ENCODE measurements at places on chromosomes 3 and 15.
A peak's percentile ranks its signal among the peaks of the same experiment; 100 is the strongest.

DNA sequence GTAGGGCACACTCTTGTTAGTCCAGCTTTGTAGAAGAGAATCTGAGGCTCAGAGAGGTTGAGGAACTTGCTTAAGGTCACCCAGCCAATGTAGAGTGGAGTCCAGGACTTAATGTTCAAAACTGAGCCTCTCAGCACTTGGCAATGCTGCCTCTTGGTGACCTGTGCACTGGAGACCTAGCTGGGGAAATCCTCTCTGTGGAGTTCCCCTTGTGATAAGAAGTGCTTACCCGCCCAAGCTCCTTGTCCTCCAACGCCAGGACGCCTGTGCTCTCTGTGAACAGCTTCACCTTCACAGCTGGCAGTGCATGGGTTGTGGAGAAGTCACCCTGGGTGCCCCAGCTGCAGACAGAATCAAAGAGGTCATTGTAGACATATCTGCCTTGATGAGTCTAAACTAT lies 219.1 kb upstream of the FEZF2 start:
- no peak for DNase-seq

DNA sequence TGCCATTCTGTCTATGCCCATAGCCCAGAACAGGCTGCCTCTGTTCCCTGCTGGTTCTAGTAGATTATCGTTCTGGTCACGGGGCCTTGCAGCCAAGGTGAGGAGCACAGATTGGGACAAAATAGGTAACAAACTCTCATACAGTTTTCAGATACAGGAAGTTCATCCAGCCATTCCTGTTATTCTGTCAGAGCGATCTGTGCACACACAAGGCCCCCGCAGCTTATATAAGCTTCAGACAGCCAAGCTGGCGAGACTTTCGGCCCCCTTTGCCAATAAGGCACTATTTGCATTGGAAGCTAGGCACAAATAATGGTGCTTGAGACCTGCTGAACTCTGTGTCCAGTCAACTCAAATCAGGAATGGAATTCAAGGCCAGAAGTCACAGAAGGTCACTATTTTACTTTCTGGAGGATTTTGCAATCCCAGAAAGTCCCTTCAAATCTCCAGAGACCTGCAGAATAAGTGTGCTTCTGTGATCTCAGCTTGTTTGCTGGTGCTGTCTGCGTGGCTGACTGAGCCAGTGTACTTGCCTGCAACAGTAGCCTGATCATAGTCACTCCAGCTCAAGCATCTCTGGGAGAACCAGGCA lies 69.4 kb downstream of the BFSP2 start:
- no peak for DNase-seq

DNA sequence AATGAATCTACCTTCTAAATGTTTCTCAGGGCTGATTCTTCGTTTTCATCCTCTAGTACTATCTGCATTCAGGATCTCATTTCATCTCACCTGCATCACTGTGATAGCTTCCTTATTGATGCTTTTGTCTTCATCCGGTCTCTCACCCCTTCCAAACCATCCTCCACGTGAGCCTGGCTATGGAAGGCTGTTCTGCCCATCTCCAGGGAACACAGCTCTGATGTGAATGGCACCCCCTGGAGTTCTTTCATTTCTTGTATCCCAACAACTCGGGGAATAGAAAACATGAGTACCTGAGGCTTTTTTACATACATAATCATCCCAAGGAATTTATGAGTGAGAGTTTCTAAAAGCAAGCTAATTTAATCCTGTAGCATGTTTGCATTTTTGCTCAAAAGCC lies 8.8 kb upstream of the DPPA4 start:
- DNase-seq, result no peak

DNA sequence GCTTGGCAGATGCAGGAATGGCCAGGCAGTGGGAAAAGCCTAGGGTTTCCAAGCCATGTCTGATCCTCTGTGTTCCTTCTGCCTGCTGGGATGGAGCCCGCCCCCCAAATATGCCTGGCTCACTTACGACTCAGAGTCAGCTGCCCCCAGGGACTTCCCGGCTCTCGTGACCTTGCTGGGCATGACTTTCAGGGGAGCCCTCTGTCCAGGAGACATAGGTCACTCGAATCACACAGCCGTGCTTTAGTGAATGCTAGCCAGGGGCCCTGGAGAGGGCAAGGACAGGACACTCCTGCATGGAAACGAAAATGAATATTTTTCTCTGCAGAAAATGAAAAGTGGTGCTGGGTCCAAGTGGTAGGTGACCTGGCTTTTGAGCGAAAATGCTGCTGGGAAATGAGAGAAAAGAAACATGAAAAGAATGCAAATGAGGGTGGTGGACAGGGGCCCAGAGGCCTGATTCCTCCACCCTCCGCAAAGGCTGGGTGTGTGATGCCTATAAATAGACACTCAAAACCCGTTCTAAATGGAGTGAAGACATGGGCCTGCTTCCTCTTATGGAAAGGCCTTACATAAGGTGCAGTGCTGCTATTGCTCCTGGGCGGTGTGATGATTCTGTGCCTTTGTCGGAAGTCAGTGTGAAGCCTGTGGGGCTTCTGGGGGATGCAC lies 107.4 kb downstream of the APBA2 start:
- peak; percentile 48 for DNase-seq

- DNase-seq, result no peak
Observed at GRCh38 chr3:155859859-155860258, 5.6 kb upstream of the SLC33A1 start.

DNA sequence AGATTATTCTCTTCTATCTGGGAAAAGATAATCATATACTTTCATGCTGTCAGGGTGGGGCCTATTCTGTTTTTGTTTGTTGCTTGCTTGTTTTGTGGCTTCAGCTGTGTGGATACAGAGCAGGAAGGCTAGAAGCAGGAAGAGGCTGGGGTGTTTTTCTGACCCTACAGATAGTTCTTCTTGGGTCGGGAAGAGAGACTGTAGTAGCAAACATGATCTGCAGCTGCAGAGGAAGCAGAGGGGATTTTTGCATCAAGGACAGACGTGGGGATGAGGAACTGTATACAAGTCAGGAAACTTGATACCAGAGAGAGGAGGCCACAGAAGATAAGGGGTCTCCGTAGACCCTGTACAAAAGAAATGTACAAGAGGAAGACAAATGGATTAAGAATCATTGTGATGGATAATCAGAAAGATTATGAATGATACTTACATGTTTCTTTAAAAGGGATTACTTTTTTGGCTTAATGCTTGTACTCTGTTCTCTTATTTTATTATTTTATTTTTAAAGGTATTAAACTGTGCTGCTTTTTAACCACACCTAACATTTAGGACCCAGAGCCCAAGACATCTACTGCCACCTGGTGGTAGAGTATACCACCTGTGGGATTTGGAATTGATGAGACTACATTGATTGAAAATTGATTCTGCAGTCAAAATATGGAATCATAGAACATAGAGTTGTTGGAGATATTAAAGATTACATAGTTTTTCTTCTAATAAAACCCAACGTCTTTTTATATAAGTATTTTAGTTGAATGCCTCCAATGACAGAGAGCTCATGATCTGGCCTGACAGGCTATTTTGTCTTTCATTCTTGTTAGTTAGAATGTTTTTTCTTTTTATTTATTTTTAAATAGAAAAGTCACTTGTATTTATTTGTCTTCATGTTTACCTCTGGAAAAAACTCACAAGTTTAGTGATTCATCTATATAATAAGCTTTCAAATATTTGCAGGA lies 87.3 kb upstream of the ROPN1 start:
- DNase-seq, result no peak

- peak; percentile 42 for DNase-seq
Observed at GRCh38 chr3:25665315-25666280, 891 bp upstream of the TOP2B start.

GRCh38 chr15:38844736-38845135 lies 280.1 kb upstream of the RASGRP1 start:
- DNase-seq, result no peak

DNA sequence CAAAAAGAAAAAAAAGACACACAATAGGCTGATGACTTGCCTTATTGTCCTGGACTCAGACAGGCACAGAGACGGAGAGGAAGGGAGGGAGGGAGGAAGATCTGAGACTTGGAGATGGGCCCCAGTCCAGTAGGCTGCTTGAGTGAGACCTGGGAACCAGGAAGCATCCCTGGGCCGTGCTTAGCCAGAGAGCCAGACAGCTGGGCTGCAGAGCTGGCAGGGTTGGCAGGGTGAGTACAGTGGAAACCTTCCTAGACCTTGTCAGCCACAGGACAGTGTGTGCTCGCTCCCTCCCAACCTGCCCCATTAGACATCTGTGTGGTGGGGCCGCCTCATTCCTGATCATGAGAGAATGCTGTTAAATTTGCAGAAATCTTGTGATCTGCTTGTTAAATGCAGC lies 107.9 kb upstream of the ALDH1A3 start:
- no peak for DNase-seq

- DNase-seq, result peak; percentile 14
Observed at GRCh38 chr3:155352900-155353490, 59.5 kb upstream of the STRIT1 start.

- DNase-seq, result no peak
Observed at GRCh38 chr3:196354132-196354531, 15.9 kb upstream of the TM4SF19 start.

DNA sequence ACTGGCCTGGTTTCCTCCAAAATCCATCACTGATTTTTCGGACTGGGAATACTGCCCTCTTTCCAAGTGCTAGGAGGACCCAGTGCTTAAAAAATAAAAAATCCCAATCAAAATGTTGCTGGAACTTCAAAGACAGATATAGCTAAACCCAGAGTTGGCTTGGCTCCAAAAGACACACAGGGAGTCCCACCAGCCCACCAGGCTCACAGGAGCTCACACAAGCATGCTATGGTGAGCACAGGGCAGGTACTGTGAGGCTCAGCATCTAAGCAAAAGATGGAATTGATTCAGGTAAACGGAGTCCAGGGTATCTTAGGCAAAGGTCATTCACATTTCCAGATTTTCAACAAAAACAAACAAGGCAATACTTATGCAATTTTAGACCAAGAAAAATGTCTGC lies 3.7 kb downstream of the TRANK1 start:
- DNase-seq, result no peak

DNA sequence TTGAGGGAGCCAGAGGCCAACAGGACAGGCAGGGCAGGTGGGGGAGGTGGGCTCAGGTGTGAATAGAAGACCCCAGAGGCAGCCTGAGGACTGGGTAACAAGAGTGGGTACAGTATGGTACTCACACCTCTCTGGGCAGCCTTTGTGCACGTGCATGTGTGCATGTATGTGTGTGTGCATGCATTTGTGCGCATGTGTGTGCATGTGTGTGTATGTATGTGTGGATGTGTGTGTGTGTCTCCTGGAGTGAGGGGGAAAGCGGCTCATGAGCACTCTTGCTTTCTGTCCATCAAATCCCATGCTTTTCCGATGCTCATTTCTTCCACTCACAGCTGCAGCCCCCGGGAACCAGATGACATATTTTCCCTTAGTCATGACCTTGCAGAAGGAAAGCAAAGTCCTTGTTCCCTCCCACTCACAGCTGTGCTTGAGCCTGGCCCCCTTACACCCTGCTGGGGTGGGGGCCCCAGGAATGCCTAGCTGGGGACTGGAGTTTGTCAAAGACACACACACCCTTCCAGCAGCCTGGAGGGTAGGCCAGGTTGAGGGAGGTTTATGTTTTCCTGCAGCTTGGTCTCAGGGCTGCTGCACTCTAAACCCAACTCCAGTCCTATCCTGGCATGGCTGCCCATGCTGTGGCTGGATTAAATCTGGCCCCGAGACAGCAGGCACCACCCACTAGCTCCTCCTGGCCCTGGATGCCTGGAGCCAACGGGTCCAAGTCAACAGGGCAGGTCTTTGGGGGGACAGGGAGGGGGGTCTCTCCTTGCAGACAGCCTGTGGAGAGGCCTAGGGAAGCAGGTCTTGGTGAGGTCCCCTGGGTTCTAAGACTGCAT lies 22.5 kb downstream of the CCDC33 start:
- no peak for DNase-seq

- DNase-seq, result peak; percentile 37
Observed at GRCh38 chr15:44782516-44782915, 46.2 kb downstream of the TRIM69 start.

DNA sequence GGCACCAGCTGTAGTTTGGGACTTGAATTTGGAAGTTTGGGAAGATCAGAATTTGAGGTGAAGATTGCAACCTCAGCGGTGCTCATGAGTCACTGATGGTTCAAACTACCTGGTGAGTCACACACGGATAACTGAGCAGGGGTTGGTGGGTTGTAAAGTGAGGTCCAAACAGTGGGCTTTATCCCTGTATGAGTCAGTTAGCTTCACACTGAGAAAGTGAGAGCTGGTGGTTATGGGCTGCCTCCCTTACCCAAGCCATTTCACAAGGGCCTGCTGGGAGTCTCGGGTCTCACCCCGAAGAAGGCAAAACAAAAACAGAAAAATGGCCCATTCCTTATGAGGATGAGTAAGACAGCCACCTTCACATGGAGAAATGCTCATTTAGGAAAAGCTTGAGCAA lies 77.0 kb downstream of the ITGA11 start:
- DNase-seq, result peak; percentile 99
